ENCODE measurements at places on chromosomes 3 and 15.

DNA sequence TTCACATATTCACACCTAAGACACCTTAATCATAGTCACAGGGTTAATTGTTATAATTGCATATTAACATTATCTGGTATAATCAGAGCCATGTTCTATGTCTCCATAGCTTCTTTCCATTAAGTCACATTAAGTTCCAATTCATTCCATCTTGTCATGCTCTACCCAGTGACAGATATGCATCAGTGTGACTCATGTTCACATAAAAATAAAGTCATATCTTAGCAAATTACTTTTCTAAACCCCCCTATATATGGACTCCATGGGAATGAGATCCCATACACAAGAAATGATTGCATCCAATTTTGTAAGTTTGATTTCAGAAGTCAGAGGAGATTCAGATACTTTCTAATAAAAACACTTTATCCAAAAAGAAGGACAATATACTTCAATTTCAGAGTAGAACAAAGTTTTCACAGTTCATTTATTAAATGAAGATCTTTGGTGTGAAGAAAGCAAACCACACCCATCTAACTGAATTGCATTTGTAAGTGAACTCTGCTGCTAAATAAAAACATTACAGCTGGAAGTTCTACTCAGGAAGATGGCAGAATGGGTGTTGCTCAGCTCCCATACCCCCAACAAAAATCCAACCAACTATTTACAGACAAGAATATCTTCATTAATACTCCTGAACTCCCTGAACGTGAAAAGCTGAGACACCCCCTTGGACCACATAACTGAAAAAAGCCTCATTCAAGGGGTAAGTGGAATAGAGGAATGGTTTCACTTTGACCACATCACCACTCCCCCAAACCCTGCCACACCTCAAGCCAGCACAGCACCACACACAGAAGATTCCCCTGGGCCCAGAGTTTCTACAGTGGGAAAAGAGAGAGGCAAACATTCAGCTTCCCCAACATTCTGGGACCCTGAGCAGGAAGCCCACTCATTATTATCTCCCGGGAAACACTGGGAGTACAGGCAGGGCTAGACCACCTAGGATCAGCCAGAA, 27.6 kb downstream of the THBS1 start:
- no peak for DNase-seq

DNA sequence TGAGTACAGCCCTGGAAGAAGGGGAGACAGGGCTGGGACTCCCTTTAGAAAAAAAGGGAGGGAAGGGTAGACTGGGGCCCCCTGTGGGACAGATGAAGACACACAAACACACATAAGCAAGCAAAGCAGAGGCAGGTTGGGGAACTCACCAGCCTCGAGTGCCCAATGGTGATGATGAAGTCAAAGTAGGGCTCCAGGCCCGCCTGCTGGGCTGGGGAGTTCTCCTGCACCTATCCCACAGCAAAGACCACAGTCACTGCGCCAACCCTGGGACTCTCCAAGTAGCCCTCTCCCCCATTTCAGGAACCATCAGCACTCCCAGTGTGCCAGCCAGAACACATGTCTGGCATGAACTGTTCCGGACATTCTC, 4.1 kb downstream of the GORASP1 start:
- DNase-seq: no peak

GRCh38 chr3:152550284-152550683, 281.6 kb downstream of the MBNL1 start:
- DNase-seq: no peak

DNA sequence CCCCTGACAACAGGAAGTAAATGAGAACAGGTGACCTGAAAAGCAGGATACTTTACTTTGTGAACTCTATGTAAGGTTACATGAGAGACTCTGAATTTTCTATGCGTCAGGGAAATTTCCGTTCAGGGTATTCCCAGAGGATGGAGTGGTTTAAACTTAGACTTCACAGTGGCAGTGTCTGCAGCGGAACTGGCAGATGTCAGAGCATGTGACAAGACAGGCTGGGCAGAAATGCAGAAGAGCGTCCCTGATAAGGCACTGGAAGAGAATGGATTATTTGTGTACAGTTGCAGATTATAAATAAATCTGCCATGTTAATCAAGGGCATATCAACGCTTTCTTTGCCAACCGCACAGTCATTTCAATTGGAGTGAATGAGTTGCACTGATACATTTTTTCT, 598.4 kb upstream of the ZNF717 start:
- no peak for DNase-seq

- DNase-seq: no peak
Measured at GRCh38 chr3:20394243-20394642, 208.2 kb upstream of the SGO1 start.

GRCh38 chr15:82699726-82700125, 9.9 kb downstream of the AP3B2 start:
- DNase-seq: no peak

DNA sequence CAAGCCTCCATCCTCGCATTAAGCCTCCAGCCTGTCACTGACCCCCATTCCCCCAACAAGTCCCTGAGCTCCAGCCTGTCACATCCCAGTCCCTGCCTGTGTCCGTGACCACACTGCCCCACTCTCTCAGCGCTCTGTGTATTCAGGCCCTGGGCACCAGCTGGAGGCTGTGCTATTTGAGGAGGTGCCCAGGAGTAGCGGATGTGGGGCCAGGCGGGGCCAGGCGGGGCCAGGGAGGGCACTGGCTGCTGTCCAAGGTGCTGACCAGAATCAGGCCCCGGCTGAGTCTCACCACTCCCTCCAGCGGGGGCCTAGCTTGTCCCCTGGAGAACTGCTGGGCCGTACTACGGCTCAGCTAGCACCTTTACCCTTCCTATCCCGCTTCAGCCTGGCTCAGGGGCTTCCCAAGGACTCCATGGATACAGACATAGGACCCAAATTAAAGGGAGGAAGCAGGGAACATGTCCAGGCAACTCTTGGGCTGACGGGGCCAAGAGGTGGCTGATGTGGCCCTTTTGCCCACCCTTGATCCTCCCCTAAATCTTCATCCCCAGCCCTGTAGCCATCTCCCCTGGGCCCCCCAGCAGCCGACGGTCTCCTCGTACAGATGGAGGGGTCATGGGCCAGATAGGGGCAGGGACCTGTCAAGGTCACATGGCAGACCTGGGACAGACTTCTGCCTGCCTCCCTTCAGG, 1.1 kb downstream of the HHATL start:
- peak; percentile 11 for DNase-seq

GRCh38 chr15:56736881-56737707, 3.8 kb upstream of the ZNF280D start:
- DNase-seq: no peak

DNA sequence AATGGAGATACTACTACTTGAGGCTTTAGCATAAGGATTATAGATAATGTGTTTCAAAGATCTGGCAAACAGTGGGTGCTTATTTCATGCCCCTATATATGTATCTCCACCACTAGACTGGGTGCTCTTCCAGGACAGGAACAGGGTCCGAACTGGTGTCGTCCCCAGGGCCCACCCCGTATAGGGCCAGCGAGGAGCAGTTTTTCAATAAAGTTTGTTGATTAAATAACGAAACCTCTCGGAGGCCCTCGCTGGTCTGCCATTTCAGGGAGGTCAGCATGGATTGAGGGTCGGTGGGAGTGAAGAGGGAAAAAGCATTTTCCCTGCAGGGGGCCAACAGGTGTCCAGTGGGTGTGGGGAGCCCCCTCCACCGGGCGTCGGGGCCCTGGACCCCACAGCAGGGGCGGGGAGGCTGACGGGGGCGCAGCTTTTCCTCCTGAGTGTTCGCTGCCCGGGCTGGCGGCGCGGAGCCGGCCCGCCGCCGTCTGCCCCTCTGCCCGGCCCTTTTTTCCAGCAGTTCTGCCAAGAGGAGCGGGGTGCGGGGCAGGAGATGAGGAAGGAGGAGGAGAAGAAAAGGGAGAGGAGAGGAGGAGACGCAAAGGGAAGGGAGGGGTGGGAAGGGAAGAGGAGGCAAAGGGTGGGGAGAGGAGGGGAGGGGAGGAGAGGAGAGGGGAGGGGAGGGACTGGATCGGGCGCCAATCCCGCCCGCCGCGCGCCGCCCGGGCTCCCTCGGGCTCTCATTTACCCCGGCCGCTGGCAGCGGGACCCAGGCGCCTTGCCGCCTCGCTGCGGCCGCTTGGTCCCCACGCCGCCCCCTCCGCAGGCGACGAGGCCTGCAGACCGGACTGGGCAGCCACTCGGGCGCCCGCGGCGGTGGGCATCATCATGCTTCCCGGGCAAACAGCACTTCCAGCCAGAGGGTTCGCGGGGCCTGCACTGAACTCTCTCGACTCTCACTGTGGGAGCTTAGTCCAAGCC, 66.3 kb downstream of the ISG20 start:
- DNase-seq: no peak

- DNase-seq: no peak
Measured at GRCh38 chr3:98026425-98027084, 8.6 kb downstream of the GABRR3 start.

Data from stimulated activated CD4-positive, alpha-beta T cell treated with anti-CD3 and anti-CD28 coated beads, Interleukin-12 subunit alpha, Interleukin-12 subunit beta, amount 100 ng/mL, for 24 hours (primary cell).